Activated CD4-positive, alpha-beta T cell treated with anti-CD3 and anti-CD28 coated beads, Interleukin-2, amount 50 U/mL, for 48 hours (primary cell): ENCODE measurements at places on chromosomes 1 and 21.

GRCh38 chr1:30397576-30397975 lies 325.8 kb downstream of the MATN1 start:
- no peak for DNase-seq

DNA sequence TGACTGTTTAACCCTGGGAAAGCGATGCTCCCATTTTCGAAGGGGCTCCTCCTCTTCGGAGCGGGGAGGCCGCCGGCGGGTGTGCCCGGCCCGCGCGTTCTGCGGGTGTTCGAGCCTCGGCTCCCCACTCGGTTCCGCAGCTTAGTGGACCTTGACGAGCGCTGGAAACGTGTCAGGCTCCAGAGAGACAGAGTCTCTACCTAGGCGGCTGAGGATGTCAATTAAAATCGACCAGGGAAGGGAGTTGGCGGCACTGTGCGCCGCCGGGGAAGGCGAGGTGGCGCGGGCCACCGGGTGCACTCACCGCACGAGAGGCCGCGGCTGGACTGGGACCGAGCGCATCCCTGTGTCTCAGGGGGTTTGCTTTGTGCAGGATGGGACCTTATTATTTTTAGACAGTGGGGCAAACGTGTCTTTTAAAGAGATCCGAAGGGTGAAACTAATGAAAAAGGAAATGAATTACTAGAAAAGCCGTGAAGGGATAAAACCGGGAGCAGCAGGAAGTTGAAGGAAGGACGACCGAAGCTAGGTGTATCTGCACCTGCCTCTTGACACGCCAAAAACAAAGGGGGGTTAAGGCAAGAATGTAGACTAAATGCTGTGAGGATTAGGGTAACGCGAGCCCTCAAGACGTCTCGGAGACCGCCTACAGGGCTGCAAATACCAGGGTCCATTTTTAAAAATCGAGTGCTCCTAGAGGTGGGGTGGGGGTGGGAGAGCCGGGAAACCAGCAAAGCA lies 5.6 kb downstream of the LHX4 start:
- DNase-seq, result no peak

- no peak for DNase-seq
These were observed 97.7 kb upstream of the SLC25A33 start for GRCh38 chr1:9441451-9442133.

DNA sequence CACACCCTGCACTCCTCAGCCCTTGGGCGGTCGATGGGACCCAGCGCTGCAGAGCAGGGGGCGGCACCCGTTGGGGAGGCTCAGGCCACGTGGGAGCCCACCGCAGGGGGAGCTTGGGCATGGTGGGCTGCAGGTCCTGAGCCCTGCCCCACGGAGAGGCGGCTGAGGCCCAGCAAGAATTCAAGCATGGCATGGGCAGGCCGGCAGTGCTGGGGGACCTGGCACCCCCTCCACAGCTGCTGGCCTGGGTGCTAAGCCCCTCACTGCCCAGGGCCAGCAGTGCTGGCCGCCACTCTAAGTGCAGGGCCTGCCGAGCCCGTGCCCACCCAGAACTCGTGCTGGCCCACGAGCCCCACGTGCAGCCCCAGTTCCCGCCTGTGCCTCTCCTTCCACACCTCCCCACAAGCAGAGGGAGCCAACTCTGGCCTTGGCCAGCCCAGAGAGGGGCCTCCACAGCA lies 555.0 kb upstream of the ADGRL4 start:
- no peak for DNase-seq

- DNase-seq, result no peak
These were observed 33.3 kb upstream of the PPM1J start for GRCh38 chr1:112748396-112748795.

- no peak for DNase-seq
These were observed 35.4 kb downstream of the IGSF21 start for GRCh38 chr1:18142969-18143368.

GRCh38 chr21:33395891-33396331 lies 7.3 kb upstream of the IFNGR2 start:
- no peak for DNase-seq

- DNase-seq, result no peak
These were observed 21.9 kb downstream of the FAM3B start for GRCh38 chr21:41338455-41338854.

DNA sequence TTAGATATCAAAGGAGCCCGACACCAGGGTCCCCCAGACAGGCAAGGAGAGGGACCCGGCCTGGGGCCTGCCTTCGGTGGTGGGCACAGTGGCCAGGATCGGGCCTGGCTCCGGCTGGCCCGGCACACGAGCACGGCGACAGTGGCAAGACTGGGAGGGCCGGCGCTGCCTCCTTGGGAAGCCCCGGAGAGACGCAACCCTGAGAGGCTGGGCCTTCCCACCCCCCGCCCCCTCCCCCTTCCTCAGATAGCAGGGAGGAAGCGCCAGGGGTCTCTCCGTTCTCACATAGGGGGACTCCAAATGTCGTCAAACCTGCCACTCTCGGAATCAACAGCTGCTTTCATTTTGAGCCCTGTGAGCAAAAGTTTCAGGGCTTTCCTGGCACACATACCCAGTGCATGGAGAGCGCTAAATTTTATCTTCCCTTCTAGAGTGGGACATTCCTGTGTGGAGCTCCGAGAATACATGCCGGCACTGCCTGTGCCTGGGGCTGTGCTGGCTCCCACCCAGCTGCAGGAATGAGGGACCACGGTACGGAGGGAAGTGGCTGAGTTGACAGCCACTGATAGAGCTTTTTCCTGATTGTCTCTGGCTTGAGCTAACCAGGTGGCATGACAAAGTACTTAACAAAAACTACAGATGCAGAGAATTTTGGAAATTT lies 62.4 kb downstream of the CD247 start:
- DNase-seq, result peak; percentile 47

DNA sequence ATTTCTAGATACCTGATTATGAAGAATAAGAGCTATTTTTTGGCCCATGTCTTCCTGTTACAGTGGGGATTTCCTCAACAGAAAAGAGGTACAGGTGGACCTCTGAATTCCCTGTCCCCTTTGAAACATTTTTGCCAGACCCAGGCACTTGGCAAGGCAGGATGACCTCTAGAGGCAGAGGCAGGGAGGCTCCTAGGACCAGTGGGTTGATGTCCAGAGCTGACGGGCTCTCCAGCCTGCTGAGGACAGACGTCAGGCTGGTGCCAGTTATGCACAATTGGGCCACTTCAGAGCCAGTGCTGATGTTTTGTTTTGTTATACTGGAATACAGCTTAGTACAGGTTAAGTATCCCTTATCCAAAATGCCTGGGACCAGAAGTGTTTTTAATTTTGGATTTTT lies 18.5 kb upstream of the A3GALT2 start:
- DNase-seq, result no peak

DNA sequence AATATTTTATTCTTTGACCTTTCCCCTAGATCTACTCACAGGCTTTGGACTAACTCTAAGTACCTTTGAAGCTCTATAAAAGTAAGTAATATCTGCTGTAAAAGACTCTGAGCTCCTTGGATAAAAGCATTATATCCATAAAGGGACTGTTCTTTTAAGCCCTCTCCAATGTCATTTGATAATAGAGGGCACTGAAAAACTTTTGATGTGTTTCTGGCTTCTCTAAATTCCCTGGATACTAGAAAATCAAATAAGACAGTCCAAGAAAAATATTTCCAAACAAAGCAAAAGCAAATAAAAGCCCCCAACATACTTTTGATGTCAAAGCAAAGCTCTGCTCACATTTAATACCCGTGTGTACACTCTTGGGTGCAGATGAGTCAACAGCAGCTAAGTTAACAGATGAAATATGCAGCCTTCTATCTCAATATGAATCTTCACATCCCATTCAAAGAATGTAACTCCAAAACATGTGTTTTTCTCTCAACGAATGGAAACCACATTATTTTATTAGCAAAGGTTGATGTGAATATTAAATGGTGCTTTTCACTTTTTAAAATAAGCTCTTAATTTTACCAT lies 230.3 kb downstream of the CENPF start:
- no peak for DNase-seq

GRCh38 chr21:31744182-31744800 lies 12.4 kb upstream of the SCAF4 start:
- DNase-seq, result no peak

GRCh38 chr1:97252076-97252475 lies 530.5 kb downstream of the PTBP2 start:
- DNase-seq, result no peak

DNA sequence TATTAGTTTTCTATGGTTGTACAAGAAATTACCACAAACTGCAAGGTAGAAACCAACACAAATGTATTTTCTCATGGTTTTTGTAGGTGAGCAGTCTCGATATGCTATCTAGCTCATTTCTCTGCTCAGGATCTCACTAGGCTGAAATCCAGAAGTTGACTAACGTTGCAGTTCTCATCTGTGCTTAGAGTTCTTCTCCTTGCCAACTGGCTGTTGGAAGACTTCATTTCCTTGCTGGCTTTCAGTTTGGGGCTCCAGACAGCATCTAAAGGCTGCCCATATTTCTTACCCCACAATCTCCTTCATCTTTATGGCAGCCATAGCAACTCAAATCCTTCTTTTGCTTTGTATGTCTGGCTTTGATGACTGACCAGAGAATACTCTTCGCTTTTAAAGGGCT lies 362.6 kb upstream of the ADGRL4 start:
- DNase-seq, result no peak

- peak; percentile 31 for DNase-seq
These were observed 55.9 kb upstream of the RCC1 start for GRCh38 chr1:28449904-28450303.

DNA sequence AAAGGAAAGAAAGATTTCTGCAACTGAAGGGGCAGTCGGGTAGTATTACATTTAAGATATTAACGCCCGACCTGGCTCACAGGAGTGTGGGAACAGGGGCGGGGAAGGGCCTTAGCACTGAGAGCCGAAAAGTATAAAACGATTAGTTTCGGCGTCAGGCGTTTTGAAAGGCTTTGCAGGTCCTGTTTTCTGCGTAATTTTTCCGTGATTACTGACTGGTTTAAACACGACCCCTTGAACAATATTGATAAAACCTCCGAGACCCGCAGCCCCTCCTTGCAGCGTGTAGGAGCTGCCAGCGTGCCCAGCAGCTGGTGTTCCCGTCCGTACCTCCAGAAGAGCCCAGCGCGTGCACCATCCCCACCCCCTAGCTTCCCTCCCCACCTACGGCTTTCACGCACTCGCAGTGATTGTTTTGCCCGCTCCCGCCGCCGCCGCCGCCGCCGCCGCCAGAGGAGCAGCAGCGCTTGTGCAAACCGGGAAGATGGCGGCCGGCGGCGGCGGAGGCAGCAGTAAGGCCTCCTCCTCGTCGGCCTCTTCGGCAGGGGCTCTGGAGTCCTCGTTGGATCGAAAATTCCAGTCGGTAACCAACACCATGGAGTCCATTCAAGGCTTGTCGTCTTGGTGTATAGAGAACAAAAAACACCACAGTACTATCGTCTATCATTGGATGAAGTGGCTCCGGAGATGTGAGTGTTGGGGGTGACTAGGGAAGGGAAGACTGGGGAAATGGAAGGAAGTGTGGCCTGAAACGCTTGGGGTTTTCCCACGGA lies 470 bp downstream of the RPRD2 start:
- DNase-seq, result peak; percentile 76

DNA sequence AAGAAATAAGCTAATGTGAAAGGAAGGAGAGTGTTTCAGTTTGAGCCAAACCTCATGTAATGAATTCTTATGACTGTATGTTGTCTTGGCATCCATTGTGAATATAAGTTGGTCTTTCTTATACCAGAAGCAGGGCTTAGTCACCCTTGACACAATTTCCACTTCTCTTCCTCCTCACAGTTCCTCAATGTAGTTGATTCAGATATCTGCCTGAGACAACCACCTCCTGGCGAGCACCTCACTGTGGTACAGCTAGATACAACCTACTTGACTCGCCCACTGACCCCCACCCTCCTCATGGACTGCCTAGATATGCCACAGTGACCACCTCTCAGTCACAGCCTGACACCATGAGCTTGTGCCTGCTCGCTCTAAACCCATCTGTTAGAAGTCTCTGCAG lies 45.6 kb downstream of the KYAT3 start:
- peak; percentile 4 for DNase-seq

GRCh38 chr1:46764402-46764801 lies 34.4 kb upstream of the CYP4B1 start:
- no peak for DNase-seq

- DNase-seq, result peak; percentile 63
These were observed 20.6 kb upstream of the SH3D21 start for GRCh38 chr1:36285443-36286101.

DNA sequence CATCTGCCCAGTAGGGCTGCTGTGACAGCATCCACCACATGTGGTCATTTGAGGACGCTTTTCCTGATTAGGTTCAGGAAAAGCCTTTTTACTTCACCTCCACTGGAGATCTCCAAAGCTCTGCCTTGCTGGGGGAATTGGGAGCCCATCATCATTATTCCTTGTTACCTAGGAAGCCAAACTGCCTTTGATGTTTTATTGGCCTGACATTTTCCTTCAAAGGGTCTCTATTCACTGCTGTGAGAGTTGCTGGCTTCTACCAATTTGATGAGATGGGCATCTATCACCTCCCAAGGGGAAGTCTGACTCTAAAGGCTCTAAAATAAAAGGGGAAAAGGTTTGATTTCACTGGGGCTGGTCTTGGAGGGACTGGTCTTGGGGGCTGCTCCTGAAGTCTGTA lies 678.6 kb downstream of the PTPRU start:
- DNase-seq, result no peak

GRCh38 chr1:228090613-228091081 lies 8.1 kb downstream of the ARF1 start:
- DNase-seq, result no peak

- DNase-seq, result no peak
These were observed 582.7 kb downstream of the PTPRC start for GRCh38 chr1:199221371-199222150.

DNA sequence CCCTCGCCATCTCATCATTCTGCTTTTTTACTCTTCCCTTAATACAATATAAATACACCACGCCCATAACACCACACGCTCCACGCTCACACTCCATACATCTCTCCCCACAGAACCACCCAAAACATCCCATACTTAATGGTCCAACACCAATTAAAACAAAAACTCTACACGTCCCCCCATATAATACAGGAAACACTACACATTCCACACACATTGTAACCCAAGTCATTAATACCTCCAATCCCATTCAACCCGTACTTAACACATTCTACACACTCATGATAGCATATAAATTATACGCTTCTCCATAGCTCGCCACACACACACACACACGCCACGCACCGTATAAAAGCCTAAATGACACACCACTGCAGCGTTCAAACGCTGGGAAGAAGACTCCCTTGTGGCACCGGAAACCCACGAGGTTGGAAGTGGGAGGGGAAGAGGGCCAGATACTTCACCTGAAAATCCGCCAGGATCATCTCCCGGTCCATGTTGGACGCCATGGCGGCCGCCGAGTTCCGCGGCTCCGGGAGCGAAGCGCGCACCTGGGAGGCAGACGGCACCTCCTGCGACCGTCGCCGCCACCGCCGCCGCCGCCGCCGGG lies 659 bp downstream of the FAF1 start:
- DNase-seq, result no peak

- no peak for DNase-seq
These were observed 53.6 kb upstream of the NEXN start for GRCh38 chr1:77834771-77835334.

GRCh38 chr1:161784968-161785367 lies 18.8 kb downstream of the ATF6 start:
- DNase-seq, result no peak

DNA sequence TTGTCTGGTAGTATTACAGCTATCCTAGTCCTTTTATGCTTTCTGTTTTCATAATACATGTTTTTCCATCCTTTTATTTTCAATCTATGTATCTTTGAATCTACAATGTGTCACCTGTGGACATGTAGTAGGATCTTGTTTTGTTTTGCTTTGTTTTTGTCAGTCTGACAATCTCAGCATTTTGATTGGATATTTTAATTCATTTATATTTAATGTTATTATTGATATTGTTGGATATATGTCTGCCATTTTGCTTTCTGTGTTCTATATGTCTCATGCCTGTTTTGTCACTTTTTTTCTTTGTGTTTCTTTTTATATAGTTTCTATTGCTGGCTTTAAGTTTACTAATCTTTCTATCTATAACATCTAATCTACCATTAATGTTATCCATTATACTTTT lies 11.5 kb upstream of the PRSS38 start:
- DNase-seq, result no peak
